Effector CD4-positive, alpha-beta T cell (primary cell): ENCODE measurements at places on chromosomes 11 and 22.

- DNase-seq, result peak; percentile 61
Measured at GRCh38 chr22:26656891-26657851, at the start of gene MIAT. Gene MIAT, plus strand, starts transcription at chr22:26657588.

- no peak for DNase-seq
Measured at GRCh38 chr11:126707498-126707897, 293.1 kb downstream of the KIRREL3 start.

DNA sequence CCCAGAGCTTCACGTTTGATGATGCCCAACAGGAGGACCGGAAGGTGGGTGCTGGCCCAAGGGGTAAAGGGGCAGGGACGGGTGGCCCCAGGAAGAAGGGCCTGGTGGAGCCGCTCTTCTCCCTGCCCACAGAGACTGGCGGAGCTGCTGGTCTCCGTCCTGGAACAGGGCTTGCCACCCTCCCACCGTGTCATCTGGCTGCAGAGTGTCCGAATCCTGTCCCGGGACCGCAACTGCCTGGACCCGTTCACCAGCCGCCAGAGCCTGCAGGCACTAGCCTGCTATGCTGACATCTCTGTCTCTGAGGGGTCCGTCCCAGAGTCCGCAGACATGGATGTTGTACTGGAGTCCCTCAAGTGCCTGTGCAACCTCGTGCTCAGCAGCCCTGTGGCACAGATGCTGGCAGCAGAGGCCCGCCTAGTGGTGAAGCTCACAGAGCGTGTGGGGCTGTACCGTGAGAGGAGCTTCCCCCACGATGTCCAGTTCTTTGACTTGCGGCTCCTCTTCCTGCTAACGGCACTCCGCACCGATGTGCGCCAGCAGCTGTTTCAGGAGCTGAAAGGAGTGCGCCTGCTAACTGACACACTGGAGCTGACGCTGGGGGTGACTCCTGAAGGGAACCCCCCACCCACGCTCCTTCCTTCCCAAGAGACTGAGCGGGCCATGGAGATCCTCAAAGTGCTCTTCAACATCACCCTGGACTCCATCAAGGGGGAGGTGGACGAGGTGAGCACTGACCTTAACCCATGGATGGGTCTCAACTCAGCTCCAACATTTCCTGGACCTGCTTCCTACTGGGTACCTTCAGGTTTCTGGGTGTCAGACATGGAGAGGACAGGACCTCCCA lies 2.0 kb downstream of the RIC8A start:
- no peak for DNase-seq

DNA sequence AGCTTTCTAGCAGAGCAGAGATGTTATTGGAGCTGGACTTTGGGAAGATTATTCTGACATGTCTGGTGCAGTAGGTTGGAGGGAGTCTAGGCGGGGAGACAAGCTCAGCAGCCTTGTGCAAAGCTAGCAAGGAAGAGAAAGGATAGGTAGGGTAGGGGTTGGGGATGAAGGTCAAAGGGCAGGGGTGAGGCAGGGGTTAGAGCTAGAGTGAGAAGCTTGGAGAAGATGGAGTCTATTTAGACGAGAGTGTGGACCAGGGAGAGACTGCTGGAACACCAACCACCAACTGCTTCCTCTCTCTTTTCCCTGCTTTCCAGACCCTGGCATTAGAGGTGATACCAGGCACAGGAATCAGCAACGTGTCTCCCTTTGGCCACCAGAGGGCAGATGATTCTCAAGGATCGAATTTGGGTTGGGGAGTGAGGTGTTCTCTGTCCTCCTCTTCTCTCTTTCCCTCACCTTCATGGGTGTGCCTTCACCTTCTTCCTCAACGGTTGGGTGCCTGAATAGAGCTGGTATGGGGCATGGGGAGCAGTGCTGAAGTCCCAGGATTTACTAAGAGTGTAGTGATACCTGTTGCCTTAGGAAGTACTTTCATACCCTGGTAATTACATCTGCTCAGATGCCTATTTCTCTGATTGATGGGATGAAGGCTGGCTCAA lies 1.8 kb upstream of the MARK2 start:
- DNase-seq, result peak; percentile 76

- no peak for DNase-seq
Measured at GRCh38 chr11:16791191-16791961, 52.9 kb downstream of the C11orf58 start.

DNA sequence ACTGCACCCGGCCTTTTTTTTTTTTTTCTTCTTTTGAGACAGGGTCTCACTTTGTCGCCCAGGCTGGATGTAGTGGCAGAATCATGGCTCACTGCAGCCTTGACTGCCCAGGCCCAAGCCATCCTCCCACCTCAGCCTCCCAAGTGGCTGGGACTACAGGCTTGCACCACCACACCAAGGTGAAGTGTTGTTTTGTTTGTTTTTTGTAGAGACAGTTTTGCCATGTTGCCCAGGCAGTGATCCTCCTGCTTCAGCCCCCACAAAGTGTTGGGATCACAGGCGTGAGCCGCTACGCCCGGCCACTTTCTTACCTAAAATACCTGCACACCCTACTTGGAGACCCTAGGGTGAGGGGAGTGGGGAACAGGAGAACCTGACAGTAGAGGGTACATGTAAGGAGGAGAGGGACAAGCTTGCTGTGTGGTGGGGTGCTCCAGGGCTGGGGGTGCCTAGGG lies 4.5 kb upstream of the AIFM3 start:
- no peak for DNase-seq

DNA sequence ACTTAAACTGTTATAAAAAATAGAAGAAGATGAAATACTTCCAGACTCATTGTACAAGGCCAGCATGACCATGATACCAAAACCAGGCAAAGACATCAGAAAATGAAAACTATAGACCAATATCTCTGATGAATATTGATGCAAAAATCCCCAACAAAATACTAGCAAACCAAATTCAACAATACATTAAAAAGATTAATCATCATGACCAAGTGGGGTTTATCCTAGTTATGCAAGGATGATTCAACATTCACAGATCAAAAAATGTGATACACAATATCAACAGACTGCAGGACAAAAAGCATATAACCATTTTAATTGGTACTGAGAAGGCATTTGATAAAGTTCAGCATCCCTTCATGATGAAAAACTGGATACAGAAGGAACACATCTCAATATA lies 824.5 kb upstream of the RAG2 start:
- DNase-seq, result no peak

GRCh38 chr11:78386215-78386941 lies 31.2 kb downstream of the GAB2 start:
- no peak for DNase-seq

DNA sequence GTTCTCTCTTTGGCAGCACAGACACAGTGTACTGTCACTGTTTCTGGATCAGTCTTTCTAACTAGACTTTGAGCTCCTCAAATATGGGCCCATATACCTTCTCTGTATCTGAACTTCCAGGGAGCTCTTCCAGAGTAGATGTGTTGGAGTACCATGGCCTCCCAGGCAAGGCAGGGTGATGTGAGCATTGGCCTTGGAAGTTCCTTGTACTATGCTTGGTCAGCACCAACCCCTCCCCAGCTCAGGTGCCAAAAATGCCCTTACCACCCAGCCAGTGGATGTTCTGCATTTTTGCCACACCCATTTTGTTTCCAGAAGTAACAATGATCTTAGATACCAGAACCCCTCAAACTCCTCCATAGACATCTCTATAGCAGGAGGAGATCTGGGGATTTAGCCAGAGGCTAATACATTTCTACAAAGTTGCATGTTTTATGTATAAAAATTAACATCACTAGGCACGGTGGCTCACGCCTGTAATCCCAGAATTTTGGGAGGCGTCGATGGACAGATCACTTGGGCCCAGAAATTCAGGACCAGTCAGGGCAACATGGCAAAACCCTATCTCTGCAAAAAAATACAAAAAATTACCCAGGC lies 132.7 kb downstream of the CCDC81 start:
- no peak for DNase-seq

DNA sequence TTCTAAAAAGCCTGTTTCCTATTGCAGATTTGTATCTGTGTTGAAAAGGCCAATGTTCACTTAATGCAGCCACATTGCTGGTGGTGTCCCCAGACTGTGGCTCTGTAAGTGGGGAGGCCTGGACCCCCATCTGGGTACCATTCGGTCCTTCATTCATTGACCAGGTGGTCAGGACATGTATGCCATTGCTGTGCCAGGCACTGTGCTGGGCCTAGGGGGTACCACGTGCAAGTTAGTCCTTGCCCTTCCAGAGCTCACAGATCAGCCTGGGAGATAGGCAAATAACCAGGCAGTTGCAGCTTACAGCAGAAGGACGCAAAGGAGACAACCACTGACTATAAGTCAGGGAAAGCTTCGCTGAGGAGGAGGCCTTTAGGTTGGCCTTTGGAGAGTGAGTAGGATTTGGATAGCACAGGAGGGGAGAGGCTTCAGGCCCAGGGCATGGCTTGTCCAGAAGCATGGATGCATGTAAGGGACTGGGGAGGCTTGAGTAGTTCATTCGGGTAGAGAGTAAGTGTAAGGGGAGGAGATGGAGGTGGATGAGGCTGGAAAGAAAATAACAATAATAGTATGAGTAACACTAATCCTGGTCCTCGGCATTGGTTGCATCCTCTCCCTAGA lies 5.0 kb downstream of the PRDM11 start:
- DNase-seq, result no peak

DNA sequence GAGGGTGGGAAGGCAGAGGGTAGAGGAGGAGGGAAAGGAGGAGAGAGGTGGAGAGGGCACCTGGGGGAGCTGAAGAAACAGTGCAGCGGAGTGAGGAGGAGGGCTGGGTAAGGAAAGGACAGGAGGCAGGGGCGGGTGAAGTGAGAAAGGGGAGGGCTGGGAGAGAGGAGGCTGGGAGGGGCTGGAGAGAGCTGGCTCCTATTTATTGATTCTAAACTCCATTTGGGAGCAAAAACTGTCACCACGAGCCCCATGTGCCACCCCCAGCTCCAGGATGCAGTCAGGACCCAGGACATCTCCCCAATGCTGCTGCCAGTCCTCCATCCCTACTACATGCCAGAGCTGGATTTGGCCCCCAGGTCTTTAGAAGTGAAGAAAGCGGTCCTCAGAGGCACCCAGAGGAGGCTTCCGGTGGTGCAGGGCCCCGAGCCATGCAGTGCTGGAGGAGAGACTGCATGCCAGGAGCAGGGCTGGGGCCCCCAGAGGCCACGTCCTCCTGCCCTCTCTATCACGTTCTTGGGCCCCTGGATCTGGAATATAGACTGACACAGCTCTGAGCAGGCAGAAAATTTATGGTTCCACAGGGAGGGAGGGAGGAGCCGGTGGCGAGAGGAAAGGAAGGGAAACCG lies 53.7 kb downstream of the SLC22A12 start:
- no peak for DNase-seq

GRCh38 chr11:111469200-111469599 lies 43.0 kb downstream of the BTG4 start:
- no peak for DNase-seq

DNA sequence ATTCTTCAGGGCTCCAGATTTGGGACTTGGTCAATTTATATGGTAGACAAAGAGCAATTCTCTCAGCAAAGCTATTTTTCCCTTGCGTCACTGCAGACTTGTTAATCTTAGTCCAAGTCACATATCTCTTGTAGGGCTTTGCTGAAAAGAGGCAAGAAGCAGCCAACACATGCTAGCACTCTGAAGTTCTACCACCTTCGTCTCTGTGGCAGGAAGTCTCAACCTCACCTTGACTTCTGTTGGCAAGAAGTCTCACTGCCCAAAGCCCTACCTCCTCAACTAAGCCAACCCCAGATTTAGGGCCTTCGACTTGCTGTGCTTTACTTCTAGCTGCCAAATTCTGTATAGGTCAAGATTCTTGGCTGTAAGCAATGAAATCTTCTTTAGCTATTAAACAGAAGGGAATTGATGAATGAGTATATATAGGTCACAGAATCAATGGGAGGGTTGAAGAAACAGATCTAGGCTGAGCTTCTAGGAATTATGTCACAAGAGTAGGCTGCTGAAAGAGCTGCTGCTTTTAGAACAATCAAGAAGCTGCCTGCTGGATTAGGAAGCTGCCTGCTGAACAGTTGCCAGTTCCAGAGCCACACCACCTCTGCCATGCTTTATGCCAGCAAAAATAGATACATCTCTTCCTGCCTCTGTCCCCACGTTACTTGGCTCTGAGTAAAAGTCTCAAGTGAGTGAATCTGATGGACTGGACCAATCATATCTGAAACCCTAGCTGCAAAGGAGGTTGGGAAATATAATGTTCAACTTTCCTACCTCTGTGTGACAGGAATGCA lies 17.6 kb upstream of the NCR3LG1 start:
- no peak for DNase-seq

DNA sequence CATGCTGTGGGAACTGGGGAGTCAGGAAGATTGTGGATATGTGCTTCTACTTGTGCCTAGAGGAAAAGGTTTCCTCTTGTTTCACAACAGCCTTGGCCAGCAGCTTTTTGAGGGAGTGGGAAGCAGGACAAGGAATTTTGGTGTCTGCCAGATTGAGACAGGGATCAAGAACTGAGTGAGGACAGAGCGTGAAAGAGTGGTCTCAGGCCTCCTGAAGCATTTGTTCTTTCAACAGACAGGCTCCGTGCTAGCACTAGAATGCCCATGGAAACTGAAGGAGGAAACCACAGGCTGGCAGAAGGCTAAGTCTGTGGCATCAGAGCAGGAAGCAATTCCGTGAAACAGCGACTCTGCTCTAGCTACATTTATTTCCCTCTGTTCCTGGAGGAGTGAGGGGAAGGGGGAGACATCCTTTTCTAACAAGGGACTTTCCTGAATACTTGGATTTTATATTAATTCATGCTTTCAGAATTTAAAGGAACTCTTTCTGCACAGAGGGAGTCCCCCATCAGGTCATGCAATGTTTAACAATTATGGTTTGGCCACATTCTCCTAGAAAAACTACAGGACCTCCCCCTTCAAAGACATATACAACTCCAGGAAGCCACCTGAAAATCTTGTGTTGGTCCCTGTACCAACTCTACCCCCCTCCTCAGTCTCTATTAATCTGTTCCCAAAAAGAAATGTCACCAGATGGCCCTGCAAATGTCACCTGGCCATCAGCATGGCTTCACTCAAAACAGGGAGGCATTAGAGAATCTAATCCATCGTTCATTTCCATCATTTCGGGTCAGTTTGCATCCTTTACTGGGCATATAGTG lies 96.1 kb downstream of the SYT9 start:
- no peak for DNase-seq

DNA sequence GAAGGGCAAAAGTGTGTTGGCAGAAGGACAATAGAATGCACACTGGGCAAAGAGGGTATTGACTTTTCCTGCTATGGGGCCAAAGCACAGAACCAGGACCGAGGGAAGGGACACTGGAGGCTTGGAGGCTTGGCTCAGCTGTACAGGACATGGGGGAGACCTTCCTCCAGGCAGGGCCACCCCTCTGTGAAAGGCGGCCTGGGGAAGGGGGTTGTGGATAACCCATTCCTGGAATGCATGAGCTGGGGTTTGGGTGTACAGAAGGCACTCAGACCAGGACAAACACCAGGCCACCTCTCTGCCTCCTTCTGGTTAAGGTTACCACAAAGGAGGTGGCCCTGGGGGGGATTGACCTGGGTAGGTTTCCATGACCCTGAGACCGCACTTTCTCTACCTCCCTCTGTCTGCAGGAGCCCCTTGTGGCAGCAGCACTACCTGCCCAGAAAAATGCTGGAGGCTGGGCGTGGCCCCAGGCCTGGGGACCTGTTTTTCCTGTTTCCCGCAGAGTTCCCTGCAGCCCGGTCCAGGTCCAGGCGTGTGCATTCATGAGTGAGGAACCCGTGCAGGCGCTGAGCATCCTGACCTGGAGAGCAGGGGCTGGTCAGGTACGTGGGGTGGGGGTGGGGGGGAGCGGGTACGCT lies 9.6 kb downstream of the P2RY2 start:
- no peak for DNase-seq
